ENCODE measurements at places on chromosomes 6 and 20.

- no peak for DNase-seq
These were observed 859 bp upstream of the SMIM29 start for GRCh38 chr6:34249469-34250261.

DNA sequence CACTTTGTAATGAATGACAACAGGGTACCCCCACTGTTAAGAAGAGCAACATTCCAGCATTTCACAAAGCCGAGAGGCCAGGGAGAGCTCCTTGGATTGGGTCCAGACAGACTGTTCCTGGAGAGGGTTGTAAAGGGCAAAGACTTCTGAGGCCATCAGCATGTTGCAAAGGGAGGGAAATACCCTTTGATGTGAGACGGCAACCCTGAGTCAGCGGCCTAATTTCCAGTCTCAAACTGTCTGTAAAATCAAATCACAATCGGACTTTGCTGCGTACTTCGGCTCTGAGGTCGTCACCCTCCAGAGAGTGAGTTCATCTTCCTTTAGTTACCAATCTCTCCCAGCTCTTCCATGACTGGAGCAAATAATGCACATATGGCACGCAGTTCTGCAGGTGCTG, 101.0 kb upstream of the DTNBP1 start:
- DNase-seq = no peak

DNA sequence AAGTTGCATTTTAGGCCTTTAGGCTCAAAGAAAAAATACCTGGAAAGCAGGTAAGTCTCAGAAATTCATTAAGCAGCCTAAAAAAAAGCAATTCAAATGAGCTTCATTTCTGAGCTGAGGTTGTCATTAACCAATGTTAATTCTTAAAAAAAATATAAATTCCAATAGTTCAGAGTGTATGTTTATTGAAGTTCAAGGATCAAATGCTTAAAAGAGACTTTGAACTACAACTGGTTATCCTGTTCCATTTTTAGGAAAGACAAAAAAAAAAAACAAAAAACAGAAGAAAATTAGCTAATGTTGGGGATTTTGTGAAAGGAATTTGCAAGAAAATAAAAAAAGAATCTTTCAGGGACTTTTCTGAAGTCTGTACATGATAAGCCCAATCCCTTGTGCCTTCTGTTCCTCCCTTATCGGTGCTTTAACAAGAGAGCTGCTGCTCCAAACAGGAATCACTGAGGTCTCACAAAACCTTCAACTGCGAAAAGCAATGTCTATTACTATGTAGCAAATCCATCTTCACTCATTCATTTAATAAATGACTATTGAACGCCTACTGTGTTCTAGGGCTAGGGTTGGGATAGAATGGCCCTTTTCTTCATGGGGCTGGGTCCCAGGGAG, 90.3 kb downstream of the FOXF2 start:
- no peak for DNase-seq

- DNase-seq = no peak
These were observed 35.8 kb downstream of the ZBTB9 start for GRCh38 chr6:33490198-33490597.

- no peak for DNase-seq
These were observed 8.0 kb upstream of the UBE2J1 start for GRCh38 chr6:89360415-89360999.

DNA sequence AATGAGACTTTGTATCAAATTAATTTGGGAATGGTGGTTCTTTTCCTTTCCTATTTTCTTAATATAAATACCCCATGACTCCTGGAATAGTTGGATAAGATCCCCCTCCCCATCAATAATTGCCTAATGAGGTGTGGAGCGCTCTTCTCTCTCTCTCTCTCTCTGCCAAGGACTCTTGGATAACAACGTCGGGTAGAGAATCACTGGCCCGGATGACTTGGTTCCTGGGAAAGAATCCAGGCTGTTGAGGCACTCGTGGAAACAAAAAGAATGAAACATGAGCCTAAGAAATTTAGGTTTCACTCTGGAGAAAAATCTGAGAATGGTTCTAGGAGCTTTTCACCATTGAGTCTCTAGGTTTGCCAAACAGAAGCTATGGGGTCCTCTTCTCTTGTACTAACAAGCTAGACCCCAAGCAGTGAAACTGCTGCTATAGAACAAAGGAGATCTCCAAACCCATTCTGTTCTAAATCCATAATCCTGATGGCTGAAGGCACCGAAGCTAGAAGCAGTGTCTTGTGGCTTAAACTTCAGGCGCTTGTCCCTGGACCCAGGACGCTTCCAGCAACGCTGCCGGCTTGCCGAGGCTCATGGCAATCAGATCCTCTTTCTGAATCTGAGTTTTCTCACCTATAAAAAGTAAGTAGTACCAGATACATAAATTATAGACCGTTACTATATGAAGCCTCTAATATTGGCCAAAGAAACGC, 241.6 kb upstream of the BTBD3 start:
- DNase-seq = no peak

DNA sequence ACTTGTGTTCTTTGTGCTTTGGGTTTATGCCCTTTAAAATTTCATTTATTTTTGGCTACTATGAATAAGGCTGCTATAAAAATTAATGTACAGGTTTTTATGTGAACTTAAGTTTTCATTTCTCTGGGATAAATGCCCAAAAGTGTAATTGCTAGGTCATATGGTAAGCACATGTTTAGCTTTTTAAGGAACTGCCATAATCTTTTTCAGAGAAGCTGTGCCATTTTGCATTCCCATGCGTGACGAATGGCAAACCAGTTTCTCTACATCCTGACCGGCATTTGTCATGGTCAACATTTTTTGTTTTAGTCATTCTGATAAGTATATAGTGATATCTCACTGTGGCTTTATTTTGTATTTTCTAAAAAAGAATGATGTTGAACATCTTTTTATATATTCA, 236.0 kb upstream of the SGK1 start:
- DNase-seq = no peak

- no peak for DNase-seq
These were observed 698.5 kb downstream of the FRK start for GRCh38 chr6:115362234-115362633.

DNA sequence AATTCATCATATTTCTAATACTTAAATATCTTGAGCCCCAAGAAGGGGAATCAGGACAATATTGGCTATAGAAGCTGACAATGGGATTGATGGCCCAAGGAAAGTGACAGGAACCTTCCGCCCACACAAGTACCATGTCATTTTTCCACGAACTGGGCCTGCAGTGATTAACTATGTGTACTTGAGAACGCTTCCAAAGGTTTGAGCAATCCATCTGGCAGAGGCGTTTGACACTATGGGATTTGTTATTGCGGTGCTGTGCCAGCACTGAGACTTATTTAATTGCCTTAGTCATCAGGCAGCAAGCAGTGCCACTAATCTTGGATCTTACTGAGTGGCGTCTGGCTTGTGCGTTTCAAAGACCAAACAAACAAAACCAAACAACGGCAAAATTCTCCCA, 135.6 kb upstream of the UST start:
- no peak for DNase-seq

DNA sequence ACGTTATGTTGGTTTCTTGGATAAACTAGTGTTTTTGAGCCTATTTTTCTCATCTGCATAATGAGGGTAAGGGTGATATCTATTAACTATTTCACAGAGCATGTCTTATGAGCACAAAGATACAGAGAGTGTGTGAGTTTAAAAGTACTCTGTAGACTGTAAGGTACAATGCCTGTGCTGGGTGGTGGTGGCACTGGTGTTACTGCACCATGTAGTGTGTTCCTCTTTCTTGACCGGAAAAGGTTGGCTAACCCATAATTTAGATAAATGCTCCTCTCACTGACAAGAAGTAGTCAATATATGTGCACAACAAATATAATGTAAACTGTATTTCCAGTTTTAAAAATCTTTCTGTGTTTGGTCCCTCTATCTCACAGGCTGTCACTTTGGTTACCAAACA, 116.2 kb upstream of the MMS22L start:
- no peak for DNase-seq

DNA sequence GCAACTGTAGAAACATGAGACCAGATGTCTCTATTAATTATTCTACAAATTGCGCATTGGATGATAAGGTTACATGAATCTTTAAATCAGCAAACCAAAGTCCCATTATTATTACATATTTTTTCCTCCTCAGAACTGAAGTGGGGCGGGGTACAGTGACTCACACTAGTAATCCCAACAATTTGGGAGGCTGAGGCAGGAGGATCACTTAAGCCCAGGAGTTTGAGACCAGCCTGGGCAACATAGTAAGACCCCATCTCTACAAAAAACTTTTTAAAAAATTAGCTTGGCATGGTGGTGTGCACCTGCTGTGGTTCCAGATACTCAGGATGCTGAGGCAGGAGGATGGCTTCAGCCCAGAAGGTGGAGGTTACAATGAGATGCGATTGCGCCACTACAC, 29.0 kb downstream of the HFE start:
- no peak for DNase-seq

GRCh38 chr6:45655745-45656476, 278.2 kb upstream of the SUPT3H start:
- DNase-seq = no peak

DNA sequence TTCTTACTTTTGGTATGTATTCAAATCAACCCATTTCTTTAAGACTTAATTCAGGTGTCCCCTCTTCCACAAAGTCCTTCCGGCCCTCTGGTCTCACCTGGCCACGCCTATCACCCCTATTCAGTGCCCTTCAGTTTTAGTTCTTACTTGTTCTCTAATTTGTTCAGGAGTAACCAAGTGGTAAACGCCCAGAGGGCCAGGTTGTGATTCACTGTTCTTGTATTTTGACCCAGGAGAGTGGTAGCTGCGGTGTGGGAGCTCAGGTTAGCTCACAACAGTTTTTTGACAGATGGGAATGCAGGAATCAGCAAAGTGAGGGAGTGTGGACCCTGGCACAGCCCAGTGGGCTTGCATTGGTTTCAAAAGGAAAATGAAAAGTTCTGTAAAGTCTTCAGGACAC, 81.7 kb upstream of the RIPOR2 start:
- DNase-seq = no peak

DNA sequence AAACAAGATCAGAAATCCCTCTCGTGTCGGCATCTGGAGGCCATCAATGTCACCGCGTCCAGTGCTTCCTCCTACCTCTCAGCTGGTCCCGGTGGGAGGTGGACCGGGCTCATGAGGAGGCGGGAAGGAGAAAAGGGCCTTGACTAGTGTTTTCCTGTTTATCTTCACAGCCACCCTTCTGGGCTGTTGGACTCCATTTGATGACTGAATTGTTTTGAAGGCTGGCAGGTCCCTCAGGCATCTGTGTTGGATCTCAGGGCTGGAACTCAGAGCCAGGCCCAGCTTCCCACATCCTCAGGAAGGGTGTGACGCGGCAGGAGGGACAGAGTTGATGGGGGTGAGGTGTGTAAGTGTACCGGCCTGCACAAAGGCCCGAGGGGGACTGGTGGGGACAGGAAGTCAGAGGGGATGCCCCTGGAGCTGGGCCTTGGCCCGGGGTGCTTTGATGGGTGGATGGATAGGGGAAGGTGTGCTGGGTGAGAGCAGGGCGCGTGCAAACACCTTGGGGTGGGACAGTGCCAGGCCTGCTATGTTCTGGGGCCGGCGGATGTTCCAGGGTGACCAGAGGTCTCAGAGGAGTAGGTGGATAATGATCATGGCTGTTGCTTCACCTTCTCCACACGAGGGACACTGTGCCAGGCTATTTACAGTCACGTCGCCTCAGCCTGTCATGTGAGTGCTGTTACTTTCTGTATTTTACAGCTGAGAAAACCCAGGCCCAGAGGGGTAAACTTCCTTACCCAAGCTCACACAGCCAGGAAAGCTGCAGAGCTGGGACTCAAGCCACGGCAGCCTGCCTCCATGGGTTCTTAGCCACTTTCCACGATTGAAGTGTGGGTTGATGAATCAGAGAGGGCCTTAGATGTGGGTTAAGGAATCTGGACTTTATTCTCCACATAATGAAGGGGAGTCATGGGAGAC, 17.9 kb upstream of the CHMP4B start:
- DNase-seq = no peak

GRCh38 chr6:116827561-116828240, 1.2 kb downstream of the GPRC6A start:
- no peak for DNase-seq

DNA sequence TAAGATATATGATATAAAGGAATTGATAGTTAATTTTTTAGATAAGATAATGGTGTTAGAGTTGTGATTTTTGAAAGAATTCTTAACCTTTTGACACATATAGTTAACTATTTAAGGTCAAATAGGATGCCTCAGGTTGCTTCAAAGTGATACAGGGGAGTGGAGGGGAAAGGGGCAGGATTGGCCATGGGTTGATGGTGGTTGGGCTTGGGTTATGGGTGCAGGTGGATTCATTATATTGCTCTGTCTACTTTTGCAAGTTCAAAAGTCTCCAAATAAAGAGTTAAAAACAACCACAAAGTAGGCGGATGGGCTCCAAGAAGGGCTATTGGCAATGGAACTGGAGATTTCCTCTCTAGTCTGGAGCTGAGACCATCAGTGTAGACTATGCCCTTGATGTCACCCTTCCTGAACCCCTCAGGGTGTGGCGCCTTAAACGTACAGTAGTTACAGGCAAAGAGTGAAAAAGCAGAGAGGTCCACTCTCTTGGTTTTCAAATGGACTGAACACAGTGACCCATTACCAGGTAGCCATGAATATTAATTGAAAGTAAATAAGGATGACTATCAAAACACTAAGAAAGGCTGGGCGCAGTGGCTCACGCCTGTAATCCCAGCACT, 81.2 kb downstream of the PTPN1 start:
- no peak for DNase-seq

DNA sequence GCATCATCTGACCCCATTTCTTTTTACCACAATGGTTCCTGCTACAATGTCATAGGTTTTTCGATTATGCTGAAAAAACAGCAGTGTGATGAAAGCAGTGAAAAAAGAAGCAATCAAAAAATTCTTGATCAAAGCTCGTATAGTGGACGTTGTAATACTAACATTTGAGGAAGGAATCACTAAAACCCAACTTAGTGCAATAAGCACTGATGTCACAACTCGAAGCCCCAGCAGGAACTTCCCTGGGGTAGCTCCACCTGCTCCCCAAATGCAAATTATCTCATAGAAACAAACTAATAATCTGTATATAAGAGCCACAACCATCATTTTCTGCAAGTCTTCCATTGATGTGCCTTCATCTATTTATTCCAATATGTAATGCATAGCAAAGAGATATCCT, 285.6 kb upstream of the SGK1 start:
- no peak for DNase-seq

DNA sequence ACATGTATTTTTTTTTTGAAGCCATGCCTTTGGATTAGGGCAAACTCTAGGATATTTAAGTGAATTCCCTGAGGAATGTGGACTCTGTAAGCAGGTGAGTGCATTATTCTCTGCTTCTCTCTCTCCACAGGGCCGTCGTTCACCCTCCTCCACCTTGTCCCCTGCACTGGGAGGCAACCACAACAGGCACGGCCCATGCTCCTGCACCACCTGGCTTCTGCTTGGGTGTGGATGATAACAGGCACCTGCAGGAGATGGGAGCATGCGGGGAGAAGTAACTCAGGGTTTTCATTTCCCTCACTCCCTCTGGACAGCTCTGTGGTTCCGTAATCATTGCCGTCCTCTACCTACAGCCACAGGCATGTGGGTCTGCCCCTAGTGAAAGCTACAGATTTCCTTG, 43.4 kb downstream of the HLA-C start:
- no peak for DNase-seq

All from NCI-H2029 (cell line).